AG08395 (cell line): ENCODE measurements at places on chromosomes 7 and 10.

- no peak for DNase-seq
Measured at GRCh38 chr7:121088870-121089269, 100.4 kb downstream of the CPED1 start.

- DNase-seq: no peak
Measured at GRCh38 chr7:47283497-47284131, 298.3 kb downstream of the TNS3 start.

GRCh38 chr7:43006008-43006407 lies 73.8 kb downstream of the MRPL32 start:
- DNase-seq: no peak

- no peak for DNase-seq
Measured at GRCh38 chr10:70934701-70935100, 46.3 kb upstream of the PCBD1 start.

DNA sequence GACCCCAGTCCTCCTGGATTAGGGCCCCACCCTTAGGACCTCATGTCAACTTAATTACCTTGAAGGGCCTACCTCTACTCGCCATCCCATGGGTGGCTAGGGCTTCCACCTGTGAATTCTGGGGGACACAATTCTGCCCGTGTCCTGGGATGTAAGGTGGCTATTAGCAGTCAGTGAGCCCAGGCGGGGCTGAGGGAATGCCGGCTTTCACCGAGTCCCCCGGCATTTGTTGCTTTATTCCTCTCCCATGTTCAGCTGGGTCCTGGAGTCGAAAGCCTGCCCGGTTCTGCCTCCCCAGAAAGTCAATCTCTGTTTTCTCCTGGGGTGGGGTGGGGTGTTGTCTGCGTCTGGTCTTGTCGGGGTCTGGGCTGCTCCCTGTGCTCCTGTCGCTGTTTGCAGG lies 125.6 kb downstream of the GLRX3 start:
- DNase-seq: no peak

DNA sequence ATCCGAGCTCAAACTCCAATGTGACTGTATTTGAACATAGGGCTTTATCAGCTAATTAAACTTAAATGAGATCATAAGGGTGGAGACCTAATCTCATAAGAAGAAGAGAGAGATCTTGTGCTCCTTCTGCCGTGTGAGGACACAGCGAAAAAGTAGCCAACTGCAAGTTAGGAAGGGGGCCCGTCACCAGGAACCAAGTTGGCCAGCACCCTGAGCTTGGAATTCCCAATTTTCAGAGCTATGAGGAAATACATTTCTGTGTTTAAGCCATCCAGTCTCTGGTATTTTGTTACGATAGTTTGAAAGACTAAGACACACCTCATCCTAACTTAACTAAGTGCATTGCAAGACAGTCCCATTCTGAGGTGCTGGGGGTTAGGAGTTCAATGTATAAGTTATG lies 14.1 kb upstream of the WDR86 start:
- DNase-seq: no peak

DNA sequence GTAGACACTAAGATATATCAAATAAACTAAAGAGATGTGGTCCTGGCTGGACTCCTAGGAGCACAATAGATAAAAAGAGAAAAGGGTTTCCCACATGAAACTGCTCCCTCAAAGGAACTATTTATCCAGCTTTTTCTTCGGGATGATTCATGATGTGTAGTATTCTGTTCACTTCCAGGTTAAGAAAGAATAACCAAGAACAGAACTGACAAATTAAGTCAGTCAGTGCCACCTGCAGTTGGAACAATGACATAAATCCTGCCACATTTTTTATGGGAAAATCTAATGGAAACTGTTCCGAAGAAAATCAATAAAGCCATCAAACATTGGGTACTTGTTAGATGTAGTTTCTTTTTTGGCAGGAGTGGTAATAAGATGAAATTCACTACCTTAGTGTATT lies 87.1 kb downstream of the POLR1F start:
- no peak for DNase-seq

DNA sequence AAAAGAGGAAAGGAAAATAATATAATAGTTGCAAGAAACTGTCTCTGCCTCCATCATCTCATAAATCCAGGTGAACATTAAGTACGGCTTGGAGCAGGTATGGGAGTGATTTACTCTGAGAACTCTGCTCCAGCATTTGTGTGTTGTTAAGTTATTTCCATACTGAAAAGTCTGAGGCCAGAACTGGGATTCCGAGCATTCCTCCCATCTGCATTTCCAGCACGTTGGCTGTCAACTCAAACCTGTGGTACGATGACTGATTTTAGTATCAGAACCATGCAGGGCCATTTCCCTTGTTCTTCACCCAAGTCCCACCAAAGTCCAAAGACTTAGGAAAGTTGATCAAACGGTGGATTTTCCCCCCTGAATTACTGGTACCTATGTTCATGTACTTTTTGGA lies 104.9 kb downstream of the CREB5 start:
- no peak for DNase-seq

DNA sequence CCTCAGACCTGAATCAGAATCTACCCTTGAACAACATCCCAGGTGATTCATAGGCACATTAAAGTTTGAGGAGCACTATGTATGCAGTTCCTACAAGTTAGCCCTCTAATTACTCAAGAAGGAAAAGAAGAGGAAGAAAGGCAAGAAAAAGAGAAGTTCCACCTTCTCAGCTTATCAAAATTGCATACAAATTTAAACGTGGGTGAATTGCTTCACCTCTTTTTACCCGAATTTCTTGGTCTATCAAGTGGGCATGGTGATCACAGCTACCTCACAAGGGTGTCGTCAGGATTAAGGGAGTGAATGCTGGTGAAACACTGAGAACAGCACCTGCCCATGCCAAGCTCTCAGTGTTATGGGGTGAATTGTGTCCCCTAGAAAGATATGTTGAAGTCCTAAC lies 43.8 kb upstream of the PAPSS2 start:
- DNase-seq: no peak

GRCh38 chr7:132861940-132862554 lies 219.8 kb downstream of the CHCHD3 start:
- no peak for DNase-seq

DNA sequence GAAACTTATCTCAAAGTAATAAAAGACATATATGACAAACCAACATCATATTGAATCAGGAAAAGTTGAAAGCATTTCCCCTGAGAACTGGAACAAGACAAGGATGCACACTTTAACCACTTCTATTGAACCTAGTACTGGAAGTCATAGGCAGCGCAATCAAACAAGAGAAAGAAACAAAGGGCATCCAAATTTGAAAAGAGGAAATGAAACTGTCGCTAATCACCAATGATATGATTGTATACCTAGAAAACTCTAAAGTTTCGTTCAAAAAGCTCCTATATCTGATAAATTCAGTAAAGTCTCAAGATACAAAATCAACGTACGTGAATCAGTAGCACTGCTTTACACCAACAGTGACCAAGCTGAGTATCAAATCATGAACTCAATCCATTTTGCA lies 137.7 kb upstream of the TEX47 start:
- no peak for DNase-seq

GRCh38 chr10:71230656-71231025 lies 18.3 kb downstream of the UNC5B start:
- DNase-seq: no peak

- no peak for DNase-seq
Measured at GRCh38 chr7:47411901-47412300, 170.0 kb downstream of the TNS3 start.

- no peak for DNase-seq
Measured at GRCh38 chr10:23927576-23928325, 281.2 kb upstream of the KIAA1217 start.

GRCh38 chr10:117450940-117451339 lies 75.7 kb upstream of the PDZD8 start:
- DNase-seq: no peak

GRCh38 chr7:157612664-157613561 lies 276.1 kb downstream of the DNAJB6 start:
- DNase-seq: no peak

- no peak for DNase-seq
Measured at GRCh38 chr10:78600121-78600665, 468.6 kb upstream of the ZMIZ1 start.

- peak; percentile 41 for DNase-seq
Measured at GRCh38 chr10:24680647-24681524, 42.8 kb downstream of the ARHGAP21 start.

- peak; percentile 93 for DNase-seq
Measured at GRCh38 chr10:103781329-103782061, 73.9 kb downstream of the SH3PXD2A start.

DNA sequence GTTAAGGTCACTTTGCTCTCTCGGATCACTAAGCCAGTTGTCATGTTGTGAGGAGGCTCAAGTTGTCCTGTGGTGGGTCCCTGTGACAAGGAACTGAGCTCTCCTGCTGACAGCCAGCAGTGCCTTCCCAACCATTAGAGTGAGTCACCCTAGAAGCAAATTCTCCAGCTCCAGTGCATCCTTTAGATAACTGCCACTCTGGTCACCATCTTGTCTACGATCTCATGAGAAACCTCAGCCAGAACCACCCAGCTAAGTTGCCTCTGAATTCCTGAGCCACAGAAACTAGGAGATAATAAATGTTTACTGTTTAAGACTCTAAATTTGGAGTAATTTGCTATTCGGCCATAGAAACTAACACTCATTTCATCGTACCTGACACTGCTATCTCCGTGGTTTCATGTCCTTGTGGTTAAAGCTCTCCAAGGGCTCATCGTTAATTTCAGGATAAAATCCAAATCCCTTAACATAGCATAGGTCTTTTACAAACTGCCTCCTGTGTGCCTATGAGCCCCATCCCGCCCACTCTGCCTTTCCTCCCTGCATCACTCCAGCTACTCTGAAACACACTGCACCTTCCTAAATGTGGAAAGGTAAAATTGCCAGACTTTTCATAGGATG lies 56.5 kb upstream of the WIPF3 start:
- DNase-seq: no peak

DNA sequence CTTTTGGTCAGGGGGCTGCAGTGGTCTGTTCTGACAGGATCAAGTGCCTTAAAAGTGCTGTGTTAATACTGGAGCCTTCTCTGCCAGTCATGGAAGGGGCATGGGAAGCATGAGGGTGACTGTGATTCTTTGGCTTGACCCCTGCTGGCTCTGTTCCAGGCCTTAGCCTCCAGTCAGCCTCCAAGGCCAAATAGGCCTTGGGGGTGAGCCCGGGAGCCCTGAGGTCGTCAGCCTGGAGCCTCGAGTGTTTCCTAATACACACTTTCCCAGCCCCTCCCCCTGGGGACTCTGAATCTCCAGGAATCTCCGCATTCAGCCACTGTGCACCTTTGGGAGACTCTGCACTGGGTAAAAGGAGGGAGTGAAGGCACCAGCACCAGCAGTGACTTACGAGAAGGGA lies 10.0 kb downstream of the HKDC1 start:
- DNase-seq: no peak

- DNase-seq: no peak
Measured at GRCh38 chr7:94700926-94701554, 45.1 kb upstream of the SGCE start.

- no peak for DNase-seq
Measured at GRCh38 chr10:59649606-59650346, 59.9 kb downstream of the SLC16A9 start.

- DNase-seq: no peak
Measured at GRCh38 chr10:34235164-34235832, 579.8 kb downstream of the PARD3 start.

- no peak for DNase-seq
Measured at GRCh38 chr7:76267894-76268183, 34.6 kb upstream of the HSPB1 start.

GRCh38 chr7:77419102-77419501 lies 3.0 kb upstream of the GSAP start:
- DNase-seq: no peak

GRCh38 chr10:48614481-48615390 lies 9.9 kb upstream of the ARHGAP22 start:
- peak; percentile 69 for DNase-seq

GRCh38 chr10:56928714-56929113 lies 567.7 kb upstream of the ZWINT start:
- no peak for DNase-seq
